RWPE1 (cell line): ENCODE measurements at places on chromosomes 7 and 10.

- no peak for DNase-seq
These were observed 41.6 kb upstream of the GTF2IRD1 start for GRCh38 chr7:74412056-74412455.

DNA sequence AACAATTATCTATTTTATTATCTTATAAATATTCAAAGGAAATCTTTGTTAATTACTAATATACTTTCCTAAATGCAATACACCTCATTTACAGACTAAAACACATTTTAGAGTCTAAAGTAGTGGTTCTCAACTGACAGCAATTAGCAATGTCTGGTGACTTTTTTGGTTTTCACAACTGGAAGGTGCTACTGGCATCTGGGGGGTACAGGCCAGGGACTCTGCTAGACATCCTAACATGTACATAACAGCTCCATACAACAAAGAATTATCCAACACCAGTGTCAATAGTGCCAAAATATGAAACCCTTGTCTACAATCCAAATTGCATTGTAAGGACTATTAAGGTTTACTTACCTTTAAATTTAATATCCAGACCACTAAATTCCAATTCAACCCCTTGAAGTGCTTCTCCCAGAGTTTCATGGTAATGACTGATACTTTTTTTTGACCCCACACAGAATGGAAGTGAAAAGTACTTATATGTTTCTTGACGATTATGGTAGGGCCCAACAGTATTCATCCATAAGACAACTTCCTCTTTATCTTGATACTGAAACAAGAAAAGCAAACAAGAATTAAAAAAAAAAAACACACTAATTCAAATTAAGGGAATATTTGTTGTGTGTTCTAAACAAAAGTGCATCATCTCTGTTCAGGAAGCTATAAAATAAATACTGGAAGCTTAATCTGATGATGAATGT is 10.4 kb downstream of the TM9SF3 start:
- DNase-seq, result no peak

GRCh38 chr7:154973381-154973780 is 29.5 kb downstream of the PAXIP1 start:
- no peak for DNase-seq

DNA sequence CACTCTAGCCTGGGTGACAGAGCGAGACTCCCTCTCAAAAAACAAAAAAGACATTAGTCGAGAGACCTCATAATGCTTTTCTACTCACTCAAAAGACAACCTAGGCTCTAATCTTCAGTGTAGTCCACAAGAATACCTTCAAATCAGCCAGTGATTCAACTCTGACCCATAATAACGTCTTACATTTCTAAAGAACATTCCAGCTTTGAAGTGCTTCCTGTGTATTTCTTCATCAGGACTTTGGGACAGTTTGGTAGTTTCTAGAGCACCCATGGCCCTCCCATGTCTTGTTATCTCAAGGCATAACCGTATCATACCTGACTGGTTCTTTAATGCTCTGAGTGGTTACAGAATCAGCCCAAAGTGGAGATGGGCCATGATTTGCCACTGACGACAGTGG is 221.3 kb downstream of the SKIDA1 start:
- DNase-seq, result no peak

DNA sequence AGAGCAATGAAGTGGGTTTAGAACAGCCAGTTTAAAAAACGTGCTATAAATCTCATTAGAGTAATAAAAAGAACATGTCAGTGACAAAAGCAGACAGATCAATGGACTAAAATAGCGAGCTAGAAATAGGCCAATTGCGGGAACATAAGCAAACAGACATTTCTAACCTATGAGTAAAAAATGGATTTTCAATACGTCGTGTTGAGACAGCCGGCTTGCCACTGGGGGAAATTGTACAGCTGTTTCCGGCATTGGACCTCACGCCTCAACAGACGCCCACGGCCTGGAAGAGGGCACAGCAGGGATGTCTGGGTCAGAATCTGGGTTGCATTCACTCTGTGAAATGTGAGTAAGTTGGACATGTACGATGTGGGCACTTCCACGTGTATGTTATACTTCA is 92.9 kb downstream of the SVOPL start:
- DNase-seq, result no peak

GRCh38 chr10:63553473-63553872 is 32.3 kb downstream of the REEP3 start:
- peak; percentile 41 for DNase-seq

- no peak for DNase-seq
These were observed 942 bp upstream of the KIAA1217 start for GRCh38 chr10:24207781-24208611.

GRCh38 chr10:119190954-119191785 is 12.6 kb upstream of the PRDX3 start:
- DNase-seq, result no peak

GRCh38 chr10:100186253-100187212 is 704 bp upstream of the ERLIN1 start:
- peak; percentile 41 for DNase-seq

GRCh38 chr10:4941540-4942330 is 21.5 kb upstream of the AKR1C1 start:
- no peak for DNase-seq

DNA sequence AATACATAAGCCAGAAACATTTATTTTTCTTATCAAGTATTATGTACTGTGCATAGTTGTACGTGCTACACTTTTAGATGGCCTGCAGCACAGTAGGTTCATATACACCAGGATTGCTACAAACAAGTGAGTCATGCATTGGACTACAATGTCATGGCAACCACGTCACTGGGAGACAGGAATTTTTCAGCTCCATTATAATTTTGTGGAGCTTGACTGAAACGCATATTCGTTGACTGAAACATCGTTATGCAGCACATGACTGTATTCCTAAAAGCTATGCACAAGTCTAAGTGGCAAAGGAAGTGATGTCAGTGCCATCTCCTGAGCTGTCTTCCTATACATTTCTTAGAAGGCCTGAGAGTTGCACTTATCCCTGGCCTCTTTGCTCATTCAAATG is 871.8 kb downstream of the IPMK start:
- DNase-seq, result peak; percentile 1

GRCh38 chr7:42380401-42380800 is 143.4 kb upstream of the GLI3 start:
- DNase-seq, result no peak

GRCh38 chr7:25515633-25516275 is 287.5 kb upstream of the NPVF start:
- peak; percentile 12 for DNase-seq

GRCh38 chr10:128863823-128864405 is 603.1 kb upstream of the MGMT start:
- DNase-seq, result no peak

DNA sequence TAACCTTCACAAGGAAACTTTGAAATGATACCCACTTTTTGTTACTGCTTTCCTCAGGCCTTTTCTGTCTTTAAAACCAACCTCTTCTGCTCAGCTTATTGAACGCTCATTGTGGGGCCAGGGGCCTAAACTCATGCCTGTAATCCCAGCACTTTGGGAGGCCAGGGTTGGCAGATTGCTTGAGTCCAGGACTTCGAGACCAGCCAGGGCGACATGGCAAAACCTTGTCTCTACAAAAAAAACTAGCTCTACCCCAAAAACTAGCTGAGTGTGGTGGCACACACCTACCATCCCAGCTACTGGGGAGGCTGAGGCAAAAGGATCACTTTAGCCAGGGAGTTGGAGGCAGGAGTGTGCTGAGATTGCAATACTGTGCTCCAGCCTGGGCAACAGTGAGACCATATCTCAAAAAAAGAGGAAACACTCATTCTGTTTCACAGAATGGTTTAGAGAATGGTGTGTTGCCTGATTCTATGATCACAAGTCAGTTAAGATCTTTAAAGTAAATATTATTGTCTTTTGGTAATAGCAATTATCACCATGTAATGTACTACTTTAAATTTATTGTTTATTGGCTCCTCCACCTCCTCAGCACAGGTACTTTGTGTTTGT is 51.1 kb downstream of the KCTD7 start:
- DNase-seq, result no peak

DNA sequence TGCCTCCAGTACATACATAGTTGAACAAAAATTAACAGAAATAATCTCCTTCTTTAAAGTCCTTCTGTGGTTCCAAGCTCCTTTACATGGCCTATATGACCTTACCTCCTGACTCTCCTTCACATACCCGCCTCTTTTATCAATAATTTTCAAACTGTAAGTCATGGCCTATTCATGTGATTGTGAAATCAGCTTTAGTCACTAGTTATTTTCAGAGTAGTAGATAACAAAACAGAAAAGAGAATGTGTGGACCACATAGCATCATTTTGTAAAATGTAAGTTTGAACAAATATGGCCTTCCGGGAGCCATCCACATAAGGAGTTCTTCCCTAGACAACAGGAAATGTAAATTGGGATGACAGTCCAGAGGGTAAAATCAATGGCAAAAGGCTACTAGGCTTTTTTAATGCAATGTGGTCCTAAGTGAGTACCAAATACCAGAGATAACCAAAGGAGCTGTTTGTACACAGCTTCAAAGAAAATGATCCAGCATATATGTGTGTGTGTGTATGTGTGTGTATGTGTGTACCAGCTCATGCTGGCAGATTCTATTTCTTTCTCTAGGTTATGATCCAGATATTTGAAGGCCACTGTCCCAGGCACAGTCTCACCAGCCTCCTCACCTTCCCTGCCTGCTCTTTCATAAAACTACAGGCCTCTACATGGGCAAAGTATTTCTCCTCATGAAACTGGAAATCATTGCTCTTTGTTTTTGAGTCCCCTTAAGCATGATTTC is 12.3 kb upstream of the FAM133B start:
- DNase-seq, result no peak

- no peak for DNase-seq
These were observed 308.2 kb downstream of the LRMDA start for GRCh38 chr10:75739414-75740143.

DNA sequence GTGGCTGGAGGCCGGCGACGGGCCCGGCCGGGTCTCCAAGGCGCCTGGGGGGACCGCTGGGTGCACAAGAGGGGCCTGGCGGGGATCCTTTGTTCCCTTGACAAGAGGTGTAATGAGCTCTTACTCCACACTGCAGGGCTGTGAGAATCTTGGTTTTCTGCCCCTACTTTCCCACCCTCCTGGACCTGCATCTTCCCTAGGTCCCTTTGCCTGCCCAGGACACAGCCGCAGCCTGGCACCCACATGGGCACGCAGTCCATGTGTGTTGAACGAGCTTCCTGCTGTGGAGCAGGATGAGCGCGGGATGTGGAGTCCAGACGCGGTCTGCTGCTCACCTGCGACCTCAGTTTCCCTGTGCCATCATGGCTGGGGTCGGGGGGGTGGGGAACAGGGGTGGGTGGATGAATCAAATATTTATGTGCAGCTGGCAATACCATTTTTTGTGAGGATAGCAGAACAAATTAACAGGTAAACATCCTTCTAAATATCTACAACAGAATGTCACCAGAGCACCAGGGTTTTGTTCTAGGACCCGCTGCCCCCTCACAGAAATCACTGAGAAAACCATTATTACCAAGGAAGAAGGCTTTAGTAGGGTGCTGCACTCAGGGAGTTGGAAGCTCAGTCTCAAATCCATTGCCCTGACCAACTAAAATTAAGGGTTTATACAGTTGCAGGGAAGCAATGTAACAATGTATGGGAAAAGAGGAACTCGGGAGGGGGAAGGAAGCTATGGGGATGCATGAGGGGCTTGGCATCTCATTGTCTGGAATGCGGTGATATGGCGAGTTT is 474 bp upstream of the NSMCE4A start:
- DNase-seq, result no peak

- DNase-seq, result peak; percentile 48
These were observed 6.7 kb downstream of the PNLIPRP2 start for GRCh38 chr10:116627386-116627933.

DNA sequence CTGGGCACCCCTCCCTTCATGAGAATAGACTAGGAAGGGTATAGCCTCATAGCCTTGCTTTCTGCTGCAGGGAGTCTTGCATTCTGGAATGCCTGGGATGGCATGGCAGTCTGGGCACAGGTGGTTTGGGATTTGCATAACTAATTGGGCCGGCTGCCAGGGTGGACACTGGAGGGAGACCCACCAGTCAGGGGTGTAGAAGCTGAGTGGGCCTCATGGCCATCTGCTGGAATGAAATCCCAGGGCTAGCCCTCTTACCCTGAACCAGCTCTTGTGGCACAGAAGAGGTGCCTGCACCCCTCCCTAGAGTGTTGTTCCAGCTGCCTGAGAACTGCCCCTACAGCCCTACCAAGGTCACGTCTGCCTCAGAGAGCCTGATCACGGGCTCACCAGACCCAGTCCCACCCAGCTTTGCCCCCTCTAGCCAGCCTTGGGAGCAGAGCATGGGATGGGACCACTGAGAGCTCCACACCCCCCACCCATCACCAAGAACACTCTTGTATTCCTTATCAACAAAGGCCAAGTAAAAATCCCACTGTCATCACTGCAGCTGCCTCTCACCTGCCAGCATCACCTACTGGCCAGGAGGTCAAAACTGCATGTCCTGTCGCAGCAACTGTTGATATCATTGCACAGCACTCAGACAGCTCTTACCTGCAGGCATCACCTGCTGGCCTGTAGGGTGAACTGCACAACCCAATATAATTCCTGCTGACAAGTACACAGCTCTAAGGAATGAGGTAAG is 148.9 kb downstream of the ZEB1 start:
- no peak for DNase-seq

DNA sequence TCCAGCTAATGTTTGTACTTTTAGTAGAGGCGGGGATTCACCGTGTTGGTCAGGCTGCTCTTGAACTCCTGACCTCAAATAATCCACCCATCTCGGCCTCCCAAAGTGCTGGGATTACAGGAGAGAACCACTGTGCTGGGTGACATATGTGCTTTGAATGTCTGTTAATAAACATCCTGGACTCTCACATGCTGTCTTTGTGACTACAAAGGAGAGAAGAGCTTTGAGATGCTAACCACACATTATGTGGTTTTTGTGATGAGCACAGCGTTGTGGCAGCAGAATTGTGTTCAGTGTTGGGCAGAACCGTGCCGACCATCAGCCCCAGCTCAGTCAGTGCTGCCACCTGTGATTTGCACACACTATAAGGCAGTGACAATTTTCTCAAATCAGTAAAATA is 500.1 kb upstream of the KLF6 start:
- no peak for DNase-seq

DNA sequence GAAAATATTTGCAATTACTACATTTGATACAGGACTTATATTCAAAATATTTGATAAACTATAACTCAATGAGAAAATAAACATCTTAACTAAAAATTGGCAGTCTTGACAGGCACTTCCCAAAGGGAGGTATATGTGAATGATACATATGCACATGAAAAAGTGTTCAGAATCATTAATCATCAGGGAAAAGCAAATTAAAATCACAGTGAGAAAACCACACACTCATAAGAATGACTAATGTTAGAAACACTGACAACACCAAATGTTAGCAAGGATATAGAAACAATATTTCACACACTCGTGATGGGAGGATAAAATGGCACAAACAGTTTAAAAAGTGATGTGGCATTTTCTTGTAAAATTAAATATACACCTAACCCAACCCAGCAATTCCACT is 4.1 kb upstream of the VPS26A start:
- no peak for DNase-seq

GRCh38 chr10:16599662-16600061 is 78.0 kb upstream of the C1QL3 start:
- no peak for DNase-seq

- DNase-seq, result peak; percentile 13
These were observed 634 bp downstream of the EZH2 start for GRCh38 chr7:148883266-148884048.
